ENCODE measurements at places on chromosomes 6 and 20.

GRCh38 chr6:150887978-150888563 is 22.6 kb downstream of the MTHFD1L start:
- DNase-seq: no peak

- no peak for DNase-seq
Measured at GRCh38 chr6:71457929-71458328, 169.3 kb downstream of the OGFRL1 start.

GRCh38 chr6:166046226-166046625 is 121.4 kb downstream of the TBXT start:
- DNase-seq: no peak

GRCh38 chr20:53412577-53413185 is 181.0 kb downstream of the ZNF217 start:
- no peak for DNase-seq

DNA sequence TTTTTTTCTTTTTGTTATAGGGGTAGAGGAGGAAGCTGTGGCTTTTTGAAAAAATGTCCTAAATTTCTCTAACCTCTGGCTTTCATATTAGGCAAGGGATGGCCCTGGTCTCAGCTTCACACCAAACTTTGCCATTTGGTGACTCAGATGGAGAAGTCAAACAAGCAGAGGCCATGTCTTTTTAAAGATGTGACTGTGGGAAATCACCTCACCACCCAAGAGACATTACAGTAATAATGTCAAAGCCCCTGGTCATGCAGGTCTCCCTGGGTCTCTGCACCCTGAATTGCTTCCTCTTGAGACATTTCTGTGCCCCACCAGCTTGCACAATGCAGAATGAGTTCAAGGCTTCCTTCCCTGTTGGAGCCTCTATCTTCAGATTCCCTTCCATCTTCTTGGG is 39.5 kb upstream of the ADGRF5 start:
- DNase-seq: no peak

- DNase-seq: no peak
Measured at GRCh38 chr20:58612121-58612691, 38.9 kb upstream of the STX16 start.

DNA sequence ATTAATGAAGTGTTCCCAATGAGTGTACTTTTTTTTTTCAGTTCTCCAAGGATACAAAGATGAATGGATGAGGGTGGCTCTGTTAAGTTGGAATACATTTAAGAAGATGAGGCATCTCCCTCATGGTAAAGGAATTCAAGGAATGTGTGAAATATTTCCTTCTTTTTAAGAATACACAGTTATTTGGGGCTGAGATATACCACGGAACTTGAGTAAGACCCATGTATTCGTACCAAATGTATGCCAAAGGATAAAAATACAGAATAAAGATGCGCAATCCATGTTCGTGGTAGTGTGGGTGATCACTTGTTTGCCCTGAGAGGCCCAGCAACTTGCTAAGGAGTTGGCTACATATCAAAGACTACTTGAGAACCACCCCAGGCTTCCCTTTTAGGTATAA is 164.2 kb upstream of the TCF21 start:
- no peak for DNase-seq

GRCh38 chr20:47353692-47354463 is 2.6 kb downstream of the ZMYND8 start:
- DNase-seq: no peak

- DNase-seq: peak; percentile 9
Measured at GRCh38 chr6:111057074-111057752, 30.1 kb upstream of the SLC16A10 start.

DNA sequence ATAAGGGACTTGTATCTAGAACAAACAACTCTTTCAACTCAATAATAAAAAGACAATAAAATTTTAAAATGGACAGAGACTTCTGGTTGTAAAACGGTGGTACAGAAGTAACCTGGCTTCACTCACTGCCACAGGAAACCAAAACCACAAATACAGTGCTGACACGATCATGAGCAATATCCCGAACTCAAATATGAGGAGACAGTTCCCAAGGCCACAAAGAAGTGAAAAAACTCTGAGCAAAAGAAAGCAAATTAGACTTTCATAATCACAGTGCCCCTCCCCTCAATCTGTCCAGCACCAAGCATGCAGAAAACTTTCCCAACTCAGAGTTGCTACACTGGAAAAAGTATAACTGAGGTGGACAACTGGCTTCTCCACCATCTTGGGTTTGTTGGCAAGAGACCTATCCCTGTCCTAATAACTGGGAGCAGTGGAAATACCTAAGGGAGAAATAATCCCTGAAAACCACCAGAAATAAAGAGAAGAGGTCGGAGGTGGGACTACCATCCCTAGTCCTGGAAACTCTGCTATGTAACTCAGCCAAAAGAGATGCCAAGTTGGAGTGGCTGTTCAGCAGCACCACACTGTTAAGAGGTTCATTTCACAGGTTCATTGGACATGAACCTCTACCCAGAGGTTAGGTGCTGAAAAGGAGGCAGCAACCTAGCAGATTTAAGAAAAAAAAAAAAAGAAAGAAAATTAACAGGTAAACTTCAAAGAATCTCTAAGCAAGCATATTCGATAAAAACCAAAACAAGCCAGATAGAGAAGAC is 55.5 kb downstream of the REV3L start:
- DNase-seq: peak; percentile 14

All from activated naive CD4-positive, alpha-beta T cell treated with Interleukin-2 at 50 U/mL for 16 hours (primary cell).